Mammary epithelial cell (primary cell): ENCODE measurements at places on chromosomes 12 and 14.
A peak's percentile ranks its signal among the peaks of the same experiment; 100 is the strongest.

- DNase-seq, result peak; percentile 73
Measured at GRCh38 chr12:6961278-6961694, 9.2 kb downstream of the PHB2 start.

GRCh38 chr14:33636716-33637115, 314.2 kb downstream of the EGLN3 start:
- DNase-seq, result no peak

DNA sequence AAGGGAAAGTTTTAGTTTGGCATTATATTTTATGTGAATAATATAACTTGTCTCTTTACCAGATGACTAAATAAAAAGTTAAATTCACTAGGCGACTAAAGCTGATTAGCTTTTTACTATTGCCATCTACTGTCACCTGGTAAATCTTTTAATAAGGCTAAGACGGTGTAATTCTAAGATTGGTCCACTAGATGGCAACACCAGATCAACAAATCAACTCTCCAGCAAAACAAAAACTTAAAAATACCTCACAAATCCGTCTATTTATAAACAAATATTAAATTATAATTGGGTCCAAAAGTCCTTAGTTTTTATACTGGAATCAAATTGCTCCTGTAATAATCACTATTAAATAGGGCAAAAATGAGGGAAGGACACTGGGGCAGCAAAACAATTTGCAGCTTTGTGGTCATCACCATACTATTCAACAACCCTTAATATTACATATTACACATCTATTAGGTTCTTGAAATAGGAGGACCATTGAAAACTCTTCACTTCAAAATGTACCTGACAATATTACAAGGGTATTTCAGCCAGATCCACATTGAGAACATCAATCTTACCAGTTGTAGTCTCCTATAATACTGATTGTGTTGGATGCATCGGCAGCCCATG, 47.9 kb downstream of the GALC start:
- peak; percentile 23 for DNase-seq

DNA sequence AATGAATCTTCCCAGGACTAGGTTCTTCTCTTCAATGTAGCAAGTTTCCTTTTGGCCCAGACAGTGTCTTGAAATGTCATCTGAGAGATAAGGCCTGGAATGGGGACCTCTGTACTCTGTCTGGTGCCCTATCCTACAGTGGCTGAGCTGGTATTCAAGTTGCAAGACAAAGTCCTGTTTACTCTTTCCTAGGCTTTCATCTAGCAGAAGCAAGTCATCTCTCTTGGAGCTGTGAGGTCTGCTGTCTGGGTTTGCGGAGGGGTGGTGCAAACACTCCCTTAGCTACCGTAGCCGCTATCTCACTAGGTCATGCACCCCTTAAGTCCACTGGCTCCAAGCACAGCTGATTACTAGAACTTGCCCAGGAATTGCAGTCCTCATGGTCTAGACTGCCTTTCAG, 149.7 kb upstream of the SLC16A7 start:
- no peak for DNase-seq

- DNase-seq, result no peak
Measured at GRCh38 chr14:55372825-55373224, 38.8 kb downstream of the ATG14 start.

GRCh38 chr14:102451064-102451352, 58.6 kb downstream of the ANKRD9 start:
- DNase-seq, result no peak

GRCh38 chr12:6192604-6193380, 7.4 kb upstream of the CD9 start:
- no peak for DNase-seq

- DNase-seq, result no peak
Measured at GRCh38 chr14:96914571-96915128, 117.5 kb downstream of the VRK1 start.

GRCh38 chr12:57226588-57227314, 2.8 kb upstream of the SHMT2 start:
- no peak for DNase-seq

DNA sequence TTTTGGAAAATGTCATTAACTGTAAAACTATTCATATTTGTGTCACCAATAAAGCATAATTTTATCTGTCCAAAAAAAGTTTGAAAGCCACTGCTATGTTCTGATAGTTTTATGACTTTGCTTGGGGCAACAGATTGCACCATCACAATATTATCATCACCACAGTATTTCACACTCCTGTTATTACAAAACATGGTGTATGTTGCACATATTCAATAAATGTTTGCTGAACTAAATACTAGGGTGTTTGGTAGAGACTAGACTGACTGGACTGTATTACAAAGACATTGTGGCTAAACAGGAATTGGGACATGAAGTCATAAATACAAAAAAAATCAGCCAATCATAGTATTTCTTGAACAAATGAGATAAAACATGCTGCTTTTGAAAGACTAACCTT, 55.1 kb downstream of the PAWR start:
- DNase-seq, result peak; percentile 68

DNA sequence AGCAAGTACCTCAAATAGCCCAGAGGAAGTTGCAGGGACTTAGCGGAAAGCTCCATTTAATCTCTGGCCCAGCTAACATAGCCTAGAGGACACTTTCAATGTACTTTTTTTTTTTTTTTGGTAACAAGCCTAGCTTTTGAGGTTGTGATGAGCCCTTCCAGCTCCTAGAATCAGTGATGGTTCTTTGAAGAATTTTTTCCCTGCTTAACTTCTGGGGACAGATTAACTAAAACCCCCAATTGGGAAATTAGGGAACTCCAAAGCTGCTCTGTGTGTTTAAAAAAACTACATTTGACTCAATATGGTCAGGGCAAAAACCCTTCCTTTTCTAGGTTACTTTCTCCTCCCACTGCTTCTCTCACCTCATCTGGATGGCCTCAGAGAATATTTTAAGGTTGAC, 23.9 kb upstream of the ITGA5 start:
- no peak for DNase-seq

DNA sequence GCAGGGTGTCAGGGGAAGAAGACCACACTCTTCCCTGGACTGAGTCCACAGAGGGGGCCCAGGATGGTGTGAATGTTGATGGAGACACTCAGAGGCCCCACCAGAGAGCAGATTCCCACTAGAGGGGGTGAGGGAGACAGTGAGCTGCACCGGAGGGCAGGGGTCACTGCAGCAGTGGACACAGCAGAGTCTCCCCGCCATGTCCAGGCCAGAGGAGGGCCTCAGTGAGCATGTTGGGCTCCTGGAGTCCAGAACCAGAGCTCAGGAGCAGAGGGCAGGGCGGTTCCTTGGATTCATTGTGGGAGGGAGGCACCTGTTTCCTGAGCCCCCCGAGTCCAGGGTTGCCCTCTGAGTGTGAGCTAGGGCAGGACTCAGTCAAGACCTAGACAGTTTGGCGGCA, 1.8 kb upstream of the KRT82 start:
- DNase-seq, result no peak

DNA sequence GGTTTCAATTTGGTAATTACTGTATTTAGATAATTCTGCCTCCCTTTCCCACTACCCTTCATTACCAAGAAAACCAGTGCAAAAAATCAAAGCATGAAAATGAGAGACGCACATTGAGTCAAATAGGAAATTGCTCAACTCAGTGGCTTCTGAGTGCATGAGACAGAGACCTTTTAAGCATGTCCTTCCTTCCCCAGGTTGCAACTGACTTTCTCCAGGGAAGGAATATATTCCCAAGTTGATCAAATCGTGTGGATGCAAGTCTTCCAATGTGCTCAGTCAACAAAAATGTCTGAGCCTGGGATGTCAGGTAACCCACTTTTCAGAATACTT, 12.9 kb downstream of the BMP4 start:
- DNase-seq, result no peak

DNA sequence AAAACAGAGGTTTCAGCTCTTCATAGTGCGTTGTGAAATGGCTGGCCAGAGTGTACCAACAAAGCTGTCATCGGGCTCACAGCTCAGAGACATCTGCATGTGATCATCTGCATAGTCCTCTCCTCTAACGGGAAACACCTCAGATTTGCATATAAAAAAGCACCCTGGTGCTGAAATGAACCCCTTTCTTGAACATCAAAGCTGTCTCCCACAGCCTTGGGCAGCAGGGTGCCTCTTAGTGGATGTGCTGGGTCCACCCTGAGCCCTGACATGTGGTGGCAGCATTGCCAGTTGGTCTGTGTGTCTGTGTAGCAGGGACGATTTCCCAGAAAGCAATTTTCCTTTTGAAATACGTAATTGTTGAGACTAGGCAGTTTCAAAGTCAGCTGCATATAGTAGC, 14.3 kb upstream of the PAPLN start:
- DNase-seq, result no peak

DNA sequence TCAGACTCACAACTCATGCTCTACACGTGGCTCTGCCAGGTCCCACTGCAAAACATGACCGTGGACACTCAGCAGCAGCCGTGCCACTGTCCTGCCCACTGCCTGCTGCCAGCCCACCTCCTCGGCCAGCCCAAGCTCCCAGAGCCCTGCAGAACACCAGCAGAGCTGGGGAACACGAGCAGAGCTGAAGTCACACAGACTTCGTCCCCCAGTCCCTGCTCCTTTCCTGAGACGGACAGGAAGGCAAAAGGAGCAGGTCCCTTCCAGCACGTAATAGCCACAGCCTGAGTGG, 152.1 kb downstream of the DPF3 start:
- no peak for DNase-seq

GRCh38 chr14:70641548-70642302, at the start of gene TTC9:
Gene TTC9 (plus strand): TSS chr14:70641916. CDS start chr14:70642130, 214 bp downstream.
- DNase-seq, result no peak

DNA sequence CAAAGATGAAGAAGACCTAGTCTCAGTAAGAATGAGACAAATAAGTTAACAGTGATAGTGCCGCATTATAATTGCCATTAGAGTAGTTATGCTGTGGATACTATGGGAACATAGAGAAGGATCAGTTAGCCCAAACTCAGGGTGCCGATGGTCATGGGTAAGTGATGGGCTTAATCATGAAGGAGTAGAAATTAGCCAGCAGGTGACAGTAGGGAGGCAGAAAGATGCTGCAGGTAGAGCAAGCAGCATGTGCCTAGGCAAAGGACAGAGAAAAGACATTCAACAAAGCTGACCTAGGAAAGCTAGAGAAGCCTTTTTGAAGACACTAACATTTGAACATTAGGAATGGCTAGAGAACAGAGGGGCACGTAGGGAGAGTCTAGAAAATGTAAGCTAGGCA, 30.6 kb upstream of the PTPRQ start:
- DNase-seq, result no peak

- no peak for DNase-seq
Measured at GRCh38 chr14:20377171-20377570, 33.7 kb downstream of the PARP2 start.

GRCh38 chr12:77319166-77319565, 253.8 kb upstream of the E2F7 start:
- DNase-seq, result no peak

GRCh38 chr14:94499673-94500072, 9.6 kb downstream of the SERPINA12 start:
- no peak for DNase-seq

GRCh38 chr12:129049917-129050316, 196.6 kb downstream of the GLT1D1 start:
- no peak for DNase-seq
